Activated CD8-positive, alpha-beta T cell treated with anti-CD3 and anti-CD28 coated beads for 36 hours (primary cell): ENCODE measurements at places on chromosomes 1 and 21. TPM values are rescaled to one million over a fixed set of nuclear protein-coding genes. Genes with fewer than 3 reads are reported as not detected.

- no peak overlapping the region for H3K4me3 ChIP-seq
- H3K27me3 ChIP-seq, result no peaks in the 10 kb centered on the region
- H3K4me1 ChIP-seq, result peaks cover 2% of the 10 kb centered on the region
- H3K36me3 ChIP-seq, result peaks cover 4% of the 10 kb centered on the region
Measured at GRCh38 chr1:62052946-62053345, 141.7 kb upstream of the L1TD1 start.

DNA sequence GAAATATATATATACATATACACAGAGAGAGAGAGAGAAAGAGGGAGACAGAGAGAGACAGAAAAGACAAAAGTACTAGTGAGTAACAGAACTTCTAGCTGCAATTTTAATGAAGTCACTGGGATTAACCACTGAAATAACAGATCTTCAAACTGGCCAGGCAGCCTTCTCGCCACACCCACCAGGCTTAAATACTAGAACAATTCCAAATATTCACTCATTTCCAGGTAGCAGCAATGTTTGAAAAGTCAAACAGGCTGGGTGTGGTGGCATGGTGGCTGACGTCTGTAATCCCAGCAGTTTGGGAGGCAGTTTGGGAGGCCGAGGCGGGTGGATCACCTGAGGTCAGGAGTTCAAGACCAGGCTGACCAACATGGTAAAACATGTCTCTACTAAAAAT lies 5.2 kb downstream of the PRDX1 start:
- H3K4me3 ChIP-seq, result no peak overlapping the region
- peaks cover 67% of the 10 kb centered on the region for H3K36me3 ChIP-seq
- peaks cover 32% of the 10 kb centered on the region for H3K4me1 ChIP-seq
- peak overlapping the region; percentile 41 for H3K27ac ChIP-seq

- no peak overlapping the region for H3K27ac ChIP-seq
- H3K4me3 ChIP-seq, result no peak overlapping the region
- no peaks in the 10 kb centered on the region for H3K27me3 ChIP-seq
- peaks cover 26% of the 10 kb centered on the region for H3K36me3 ChIP-seq
Measured at GRCh38 chr21:31248598-31248997, 95.5 kb downstream of the TIAM1 start.

ADAMTS1 gene
- not detected for total RNA-seq

F11R gene
- total RNA-seq, result 20.9 TPM

DNA sequence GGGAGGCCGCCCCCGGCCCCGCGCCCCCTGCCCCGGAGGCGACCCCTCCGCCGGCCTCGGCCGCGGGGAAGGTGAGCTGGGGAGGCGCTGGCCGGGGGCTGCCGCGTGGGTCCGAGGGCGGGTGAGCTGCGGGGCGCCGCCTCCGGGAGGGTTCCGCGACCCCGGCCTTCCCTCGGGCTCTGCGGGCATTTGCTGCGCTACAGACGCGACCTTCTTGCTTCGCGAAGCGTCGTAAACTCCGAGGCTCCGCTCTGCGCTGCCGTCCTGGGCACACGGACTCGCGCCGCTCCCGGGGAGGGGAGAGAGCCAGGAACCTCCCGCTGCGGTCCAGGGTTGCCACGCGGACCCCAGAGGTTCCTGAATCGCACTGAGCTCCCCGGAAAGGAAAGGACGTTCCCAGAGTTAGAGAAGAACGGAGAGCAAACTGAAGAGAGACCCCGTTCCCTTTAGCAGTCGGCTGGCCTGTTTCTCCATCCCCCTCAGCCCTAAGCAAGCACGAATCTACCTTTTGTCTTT lies 345 bp downstream of the SLX9 start:
- DNase-seq, result no peak
- peak overlapping the region; percentile 91 for H3K4me3 ChIP-seq
- peaks cover 18% of the 10 kb centered on the region for H3K36me3 ChIP-seq

DNA sequence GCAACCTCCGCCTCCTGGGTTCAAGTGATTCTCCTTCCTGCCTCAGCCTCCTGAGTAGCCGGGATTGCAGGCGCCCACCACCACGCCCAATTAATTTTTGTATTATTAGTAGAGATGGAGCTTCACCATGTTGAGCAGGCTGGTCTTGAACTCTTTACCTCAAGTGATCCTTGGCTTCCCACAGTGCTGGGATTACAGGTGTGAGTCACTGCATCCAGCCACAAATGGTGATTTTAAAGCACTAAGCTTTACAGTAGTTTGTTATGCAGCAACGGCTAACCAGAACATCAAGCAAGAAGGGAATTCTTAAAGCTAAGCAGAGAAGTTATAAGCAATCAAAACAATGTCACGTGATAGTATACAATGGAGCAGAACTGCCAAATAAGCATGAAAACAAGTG lies 65.7 kb downstream of the NVL start:
- peaks cover 23% of the 10 kb centered on the region for H3K36me3 ChIP-seq
- no peak for DNase-seq
- H3K27ac ChIP-seq, result no peak overlapping the region
- H3K27me3 ChIP-seq, result no peaks in the 10 kb centered on the region
- H3K4me3 ChIP-seq, result no peak overlapping the region
- H3K4me1 ChIP-seq, result peaks cover 16% of the 10 kb centered on the region

ATF6 gene
- 16.9 TPM for total RNA-seq

- no peaks in the 10 kb centered on the region for H3K36me3 ChIP-seq
- H3K27me3 ChIP-seq, result no peaks in the 10 kb centered on the region
- DNase-seq, result no peak
- H3K27ac ChIP-seq, result peak overlapping the region; percentile 95
Measured at GRCh38 chr1:212283741-212284140, 1.5 kb upstream of the PPP2R5A start.

GRCh38 chr1:84913555-84913892 lies 20.5 kb upstream of the LPAR3 start:
- no peaks in the 10 kb centered on the region for H3K4me1 ChIP-seq
- H3K27me3 ChIP-seq, result peaks cover 3% of the 10 kb centered on the region
- H3K27ac ChIP-seq, result no peak overlapping the region
- H3K36me3 ChIP-seq, result no peaks in the 10 kb centered on the region

DNA sequence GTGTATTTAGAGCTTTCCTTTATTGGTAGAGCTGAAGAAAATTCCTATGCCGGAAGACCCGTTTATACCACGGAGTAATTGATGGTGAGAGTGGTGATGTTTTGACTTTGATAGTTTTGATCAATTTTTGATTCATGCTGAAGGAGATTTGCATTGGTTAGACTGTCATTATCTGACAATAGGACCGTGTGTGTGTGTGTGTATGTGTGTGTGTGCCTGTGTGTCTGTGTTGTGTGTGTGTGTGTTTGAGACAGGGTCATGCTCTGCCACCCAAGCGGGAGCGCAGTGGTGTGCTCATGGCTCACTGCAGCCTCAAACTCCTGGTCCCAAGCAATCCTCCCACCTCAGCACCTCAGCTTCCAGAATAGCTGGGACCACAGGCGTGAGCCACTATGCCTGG lies 9.6 kb downstream of the FMN2 start:
- no peaks in the 10 kb centered on the region for H3K36me3 ChIP-seq
- no peak for DNase-seq
- no peaks in the 10 kb centered on the region for H3K4me1 ChIP-seq
- peaks cover 16% of the 10 kb centered on the region for H3K27me3 ChIP-seq

PTPN7 gene
- total RNA-seq, result 200 TPM

GRCh38 chr1:94119306-94119705 lies 1.6 kb downstream of the ABCA4 start:
- no peak for DNase-seq
- no peaks in the 10 kb centered on the region for H3K4me1 ChIP-seq
- H3K4me3 ChIP-seq, result no peak overlapping the region
- H3K27ac ChIP-seq, result no peak overlapping the region
- H3K27me3 ChIP-seq, result peaks cover 1% of the 10 kb centered on the region
- H3K36me3 ChIP-seq, result no peaks in the 10 kb centered on the region

DNA sequence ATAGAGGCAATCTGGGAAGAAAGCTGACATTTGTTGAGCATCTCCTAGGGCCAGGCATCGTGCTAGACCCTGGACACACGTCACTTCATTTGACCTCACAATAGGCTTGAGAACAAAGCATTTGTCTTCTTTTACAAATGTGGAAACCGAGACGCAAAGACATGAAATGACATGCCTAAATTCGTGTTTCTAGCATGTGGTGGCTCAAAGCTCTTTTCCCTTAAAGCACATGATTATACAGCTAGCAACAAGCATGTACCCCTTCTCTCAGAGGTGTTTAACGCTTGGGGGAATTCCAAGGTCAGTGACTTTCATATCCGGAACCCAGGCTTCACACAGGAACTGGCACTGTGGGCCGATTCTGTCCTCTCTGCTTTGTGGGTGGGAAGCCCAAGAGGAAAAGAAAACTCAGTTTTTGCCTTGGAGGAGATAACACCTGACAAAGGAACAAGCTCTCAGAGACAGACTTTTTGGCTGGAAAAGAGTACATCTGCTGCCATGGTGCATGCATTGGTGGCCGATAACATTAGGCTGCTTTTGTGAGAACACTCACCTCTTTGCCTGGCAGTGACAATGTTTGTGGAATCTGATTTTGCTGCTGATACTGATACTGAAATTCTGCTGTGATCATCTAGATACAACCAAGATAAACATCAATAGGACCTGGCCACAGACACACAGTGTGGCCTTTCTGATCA lies 15.4 kb upstream of the CD2 start:
- peak; percentile 84 for DNase-seq
- peaks cover 63% of the 10 kb centered on the region for H3K4me1 ChIP-seq
- no peaks in the 10 kb centered on the region for H3K27me3 ChIP-seq
